ENCODE measurements at places on chromosomes 12 and 14. TPM values are rescaled to one million over a fixed set of nuclear protein-coding genes. Genes with fewer than 3 reads are reported as not detected.

The RNASE7 gene
- 0.34 TPM for total RNA-seq

- no peak overlapping the region for H3K4me3 ChIP-seq
- DNase-seq, result peak; percentile 43
- no peaks in the 10 kb centered on the region for H3K4me1 ChIP-seq
- no peaks in the 10 kb centered on the region for H3K36me3 ChIP-seq
- no peak overlapping the region for H3K27ac ChIP-seq
These were observed 388.5 kb downstream of the TMEM121 start for GRCh38 chr14:105914738-105915385.

- no peaks in the 10 kb centered on the region for H3K27me3 ChIP-seq
- no peak overlapping the region for H3K4me3 ChIP-seq
- peaks cover 4% of the 10 kb centered on the region for H3K4me1 ChIP-seq
- DNase-seq, result no peak
These were observed 108.2 kb downstream of the SLC38A6 start for GRCh38 chr14:61089126-61089750.

GRCh38 chr14:91919814-91920213 is 27.7 kb downstream of the FBLN5 start:
- no peak overlapping the region for H3K4me3 ChIP-seq
- no peak overlapping the region for H3K27ac ChIP-seq
- no peaks in the 10 kb centered on the region for H3K4me1 ChIP-seq
- H3K36me3 ChIP-seq, result no peaks in the 10 kb centered on the region
- peak; percentile 76 for DNase-seq

- no peak for DNase-seq
- H3K27me3 ChIP-seq, result no peaks in the 10 kb centered on the region
- no peaks in the 10 kb centered on the region for H3K36me3 ChIP-seq
- H3K27ac ChIP-seq, result no peak overlapping the region
- no peaks in the 10 kb centered on the region for H3K4me1 ChIP-seq
These were observed 155.1 kb upstream of the HMGA2 start for GRCh38 chr12:65668981-65669695.

The DDN gene
- total RNA-seq, result 11.2 TPM

DNA sequence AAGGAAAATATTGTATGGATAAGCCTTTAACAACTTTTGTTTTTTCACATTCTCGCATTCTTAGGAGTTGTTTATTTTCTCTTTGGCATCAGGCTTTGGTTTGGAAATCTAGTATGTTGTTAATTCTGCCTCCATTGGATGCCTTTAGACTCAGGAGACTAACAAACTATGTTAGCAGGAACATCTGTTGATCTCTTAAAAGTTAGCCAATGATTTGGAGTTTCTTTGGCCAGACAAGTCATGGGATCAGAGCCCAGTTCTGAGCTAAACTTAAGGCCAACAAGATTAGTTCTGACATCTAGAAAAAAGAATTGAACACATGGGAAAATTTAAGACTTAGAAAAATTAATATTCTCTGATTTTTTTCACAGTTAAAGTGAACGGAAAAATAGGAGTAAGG is 35.3 kb upstream of the STRAP start:
- no peaks in the 10 kb centered on the region for H3K36me3 ChIP-seq
- no peaks in the 10 kb centered on the region for H3K27me3 ChIP-seq
- H3K4me3 ChIP-seq, result no peak overlapping the region
- peaks cover 17% of the 10 kb centered on the region for H3K4me1 ChIP-seq
- H3K27ac ChIP-seq, result no peak overlapping the region

DNA sequence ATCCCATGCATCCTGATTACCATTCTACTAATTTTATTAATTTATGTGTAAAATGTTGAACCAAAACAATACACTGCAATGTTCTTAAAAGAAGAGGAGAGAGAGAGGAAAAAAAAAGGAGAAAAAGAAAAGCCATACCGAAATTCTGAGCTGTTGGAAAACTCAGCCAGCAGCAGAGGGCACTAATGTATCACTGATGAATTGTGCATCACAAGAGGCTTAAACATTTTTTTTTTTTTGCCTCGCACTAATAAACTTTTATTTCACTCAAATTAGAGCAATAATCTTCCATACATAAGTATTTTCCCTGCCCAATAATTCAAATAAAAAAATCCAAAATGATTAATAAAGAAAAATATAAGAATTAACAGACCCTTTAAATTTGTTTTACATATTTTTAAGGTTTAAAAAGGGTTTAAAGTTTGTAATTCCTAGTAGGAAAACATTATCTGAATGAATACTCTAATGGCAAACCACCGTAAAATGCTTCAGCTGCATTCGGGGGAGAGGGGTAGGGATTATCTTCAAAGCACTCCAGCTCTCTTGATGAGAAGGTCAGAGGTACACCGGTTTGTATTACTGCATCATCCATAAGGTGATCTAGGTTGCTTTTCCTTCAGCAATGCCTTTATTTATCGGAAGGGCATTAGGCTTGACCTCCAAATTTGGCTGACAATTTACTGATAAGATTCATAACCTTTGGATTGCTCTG is 41.9 kb downstream of the ATP23 start:
- H3K27ac ChIP-seq, result no peak overlapping the region
- H3K4me3 ChIP-seq, result no peak overlapping the region
- H3K27me3 ChIP-seq, result no peaks in the 10 kb centered on the region
- peaks cover 5% of the 10 kb centered on the region for H3K4me1 ChIP-seq
- DNase-seq, result no peak

DNA sequence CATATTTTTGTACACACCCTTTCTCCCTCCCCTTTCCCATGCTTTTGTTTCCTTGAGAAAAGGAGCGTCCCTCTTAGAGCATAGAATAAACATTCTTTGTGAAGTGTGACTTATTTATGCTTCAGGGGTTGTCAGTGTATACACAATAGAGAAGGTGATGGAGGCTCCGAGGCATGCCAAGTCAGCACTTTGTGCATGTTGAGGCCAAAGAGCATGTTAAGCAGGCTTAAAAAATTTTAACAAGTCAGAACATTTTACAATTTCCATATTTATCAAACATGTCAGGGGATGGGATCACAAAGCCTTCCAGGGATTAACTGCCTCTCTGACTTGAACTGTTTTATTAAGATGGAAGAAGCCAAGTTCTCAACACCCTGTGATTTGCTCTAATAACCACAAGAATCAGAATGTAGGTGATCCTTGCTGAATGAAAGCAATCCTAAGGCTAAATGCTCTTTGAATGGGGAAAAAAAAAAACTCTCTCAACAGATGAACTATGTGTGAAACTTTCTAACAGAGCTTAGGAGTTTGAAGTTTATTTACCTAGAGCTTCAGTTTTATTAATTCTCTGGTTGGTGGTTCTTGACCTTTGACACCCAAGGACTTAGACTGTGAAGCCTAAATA is 223.1 kb downstream of the RAD51B start:
- peaks cover 7% of the 10 kb centered on the region for H3K4me1 ChIP-seq
- H3K36me3 ChIP-seq, result no peaks in the 10 kb centered on the region
- no peak overlapping the region for H3K4me3 ChIP-seq
- no peak overlapping the region for H3K27ac ChIP-seq

DNA sequence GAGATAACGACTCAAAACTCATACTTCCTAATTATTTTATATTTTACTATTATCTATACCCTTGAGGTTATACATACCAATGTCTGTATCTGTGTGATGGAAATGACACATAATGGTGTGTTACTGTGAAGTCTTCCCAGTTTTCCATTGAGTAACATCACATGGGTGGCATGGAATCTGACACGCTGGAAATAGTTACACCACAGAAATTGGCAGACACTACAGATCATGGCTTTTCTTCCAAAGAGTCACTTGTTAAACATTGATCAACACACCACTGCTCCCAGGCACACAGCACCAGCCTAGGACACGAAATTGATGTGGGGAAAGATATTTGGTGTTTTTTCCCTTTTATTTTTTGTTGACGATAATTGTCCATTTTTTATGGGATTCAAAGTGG is 33.0 kb upstream of the VWF start:
- H3K27me3 ChIP-seq, result no peaks in the 10 kb centered on the region
- no peak overlapping the region for H3K27ac ChIP-seq
- H3K4me1 ChIP-seq, result no peaks in the 10 kb centered on the region
- DNase-seq, result no peak

The NGDN gene
- 29.0 TPM for total RNA-seq

DNA sequence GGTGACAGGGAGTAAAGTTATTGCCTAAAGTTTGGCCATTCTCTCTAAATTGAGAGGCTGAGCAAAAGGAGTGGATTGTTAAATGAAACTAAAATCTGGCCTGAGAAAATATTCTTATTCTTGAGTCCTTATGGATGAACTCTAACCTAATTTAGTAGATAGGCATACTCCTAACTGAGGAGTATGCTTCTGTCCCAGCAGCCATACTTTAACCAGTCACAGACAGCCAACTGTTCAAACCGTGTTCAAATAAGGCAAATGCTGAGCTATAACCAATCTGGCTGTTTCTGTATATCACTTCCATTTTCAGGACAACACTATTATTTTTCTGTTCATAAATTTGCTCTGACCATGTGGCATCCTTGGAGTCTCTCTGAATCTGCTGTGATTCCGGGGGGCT is 75.9 kb upstream of the RERGL start:
- H3K27me3 ChIP-seq, result no peaks in the 10 kb centered on the region
- H3K4me1 ChIP-seq, result no peaks in the 10 kb centered on the region
- no peak overlapping the region for H3K4me3 ChIP-seq
- H3K36me3 ChIP-seq, result no peaks in the 10 kb centered on the region

DNA sequence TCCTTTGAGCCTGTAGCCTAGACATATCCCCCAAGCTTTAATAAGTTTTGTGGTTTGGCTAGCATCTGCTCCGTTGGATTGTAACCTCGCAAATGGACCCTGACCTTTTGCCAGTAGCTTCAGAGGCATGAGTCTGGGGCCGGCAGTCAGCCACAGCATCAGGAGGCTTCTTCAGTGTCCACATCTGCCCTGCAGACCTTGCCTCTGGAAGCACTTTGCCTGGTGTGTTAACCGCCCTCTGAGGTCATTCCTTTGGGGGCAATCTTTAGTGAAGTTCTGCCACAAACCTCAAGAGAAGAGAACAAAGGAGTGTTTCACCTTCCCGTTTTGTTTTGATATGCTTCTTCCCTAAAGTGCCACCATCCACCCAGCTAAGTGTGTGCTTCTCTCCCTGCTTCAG is 71.4 kb downstream of the GNS start:
- H3K36me3 ChIP-seq, result peaks cover 5% of the 10 kb centered on the region
- H3K27ac ChIP-seq, result no peak overlapping the region
- DNase-seq, result no peak
- H3K27me3 ChIP-seq, result no peaks in the 10 kb centered on the region
- peaks cover 21% of the 10 kb centered on the region for H3K4me1 ChIP-seq

- no peaks in the 10 kb centered on the region for H3K27me3 ChIP-seq
- no peaks in the 10 kb centered on the region for H3K4me1 ChIP-seq
- DNase-seq, result no peak
- no peak overlapping the region for H3K27ac ChIP-seq
These were observed 659.8 kb downstream of the VRK1 start for GRCh38 chr14:97456958-97457357.

The TIMM9 gene
- 55.6 TPM for total RNA-seq

GRCh38 chr12:127063339-127064072 is 1203.5 kb upstream of the TMEM132C start:
- H3K27me3 ChIP-seq, result no peaks in the 10 kb centered on the region
- DNase-seq, result no peak
- no peaks in the 10 kb centered on the region for H3K36me3 ChIP-seq
- no peak overlapping the region for H3K4me3 ChIP-seq

DNA sequence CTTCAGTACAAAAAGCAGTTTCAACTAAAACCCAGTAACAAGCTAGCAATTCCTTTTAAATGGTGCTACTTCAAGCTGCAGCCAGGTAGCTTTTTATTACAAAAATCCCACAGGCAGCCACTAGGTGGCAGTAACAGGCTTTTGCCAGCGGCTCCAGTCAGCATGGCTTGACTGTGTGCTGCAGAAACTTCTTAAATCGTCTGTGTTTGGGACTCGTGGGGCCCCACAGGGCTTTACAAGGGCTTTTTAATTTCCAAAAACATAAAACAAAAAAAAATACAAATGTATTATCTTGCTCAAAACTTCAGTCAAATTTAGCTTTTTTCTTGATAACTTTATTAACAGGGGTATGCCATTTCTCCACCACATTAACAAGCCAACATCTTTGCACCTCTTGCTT is 3.6 kb upstream of the CLEC4E start:
- H3K4me1 ChIP-seq, result no peaks in the 10 kb centered on the region
- H3K36me3 ChIP-seq, result no peaks in the 10 kb centered on the region
- H3K27me3 ChIP-seq, result no peaks in the 10 kb centered on the region
- H3K4me3 ChIP-seq, result no peak overlapping the region

The CMTM5 gene
- total RNA-seq, result not detected

DNA sequence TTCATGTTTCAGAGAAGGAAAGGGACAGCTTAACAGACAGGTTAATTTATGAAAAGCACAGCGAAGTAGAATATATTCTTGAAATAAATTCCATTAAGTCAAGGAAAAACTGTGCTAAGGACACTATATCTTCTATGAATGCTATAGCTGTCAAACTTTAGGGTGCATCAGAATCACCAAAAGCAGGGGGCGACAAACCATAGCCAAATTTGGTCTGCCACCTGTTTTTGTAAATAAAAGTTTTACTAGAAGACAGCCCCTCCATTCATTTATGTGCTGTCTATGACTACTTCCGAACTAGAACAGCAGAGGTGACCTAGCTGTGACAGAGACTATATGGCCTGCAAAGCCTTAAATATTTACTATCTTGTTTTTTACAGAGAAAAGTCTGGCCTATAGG is 25.9 kb downstream of the PPP4R3A start:
- no peak overlapping the region for H3K27ac ChIP-seq
- no peaks in the 10 kb centered on the region for H3K27me3 ChIP-seq
- DNase-seq, result no peak
- no peak overlapping the region for H3K4me3 ChIP-seq

The MYH6 gene
- total RNA-seq, result 44.1 TPM

The HOXC12 gene
- not detected for total RNA-seq

Measured in psoas muscle (tissue), 8 donors.